ENCODE measurements at places on chromosomes 7 and 10.

DNA sequence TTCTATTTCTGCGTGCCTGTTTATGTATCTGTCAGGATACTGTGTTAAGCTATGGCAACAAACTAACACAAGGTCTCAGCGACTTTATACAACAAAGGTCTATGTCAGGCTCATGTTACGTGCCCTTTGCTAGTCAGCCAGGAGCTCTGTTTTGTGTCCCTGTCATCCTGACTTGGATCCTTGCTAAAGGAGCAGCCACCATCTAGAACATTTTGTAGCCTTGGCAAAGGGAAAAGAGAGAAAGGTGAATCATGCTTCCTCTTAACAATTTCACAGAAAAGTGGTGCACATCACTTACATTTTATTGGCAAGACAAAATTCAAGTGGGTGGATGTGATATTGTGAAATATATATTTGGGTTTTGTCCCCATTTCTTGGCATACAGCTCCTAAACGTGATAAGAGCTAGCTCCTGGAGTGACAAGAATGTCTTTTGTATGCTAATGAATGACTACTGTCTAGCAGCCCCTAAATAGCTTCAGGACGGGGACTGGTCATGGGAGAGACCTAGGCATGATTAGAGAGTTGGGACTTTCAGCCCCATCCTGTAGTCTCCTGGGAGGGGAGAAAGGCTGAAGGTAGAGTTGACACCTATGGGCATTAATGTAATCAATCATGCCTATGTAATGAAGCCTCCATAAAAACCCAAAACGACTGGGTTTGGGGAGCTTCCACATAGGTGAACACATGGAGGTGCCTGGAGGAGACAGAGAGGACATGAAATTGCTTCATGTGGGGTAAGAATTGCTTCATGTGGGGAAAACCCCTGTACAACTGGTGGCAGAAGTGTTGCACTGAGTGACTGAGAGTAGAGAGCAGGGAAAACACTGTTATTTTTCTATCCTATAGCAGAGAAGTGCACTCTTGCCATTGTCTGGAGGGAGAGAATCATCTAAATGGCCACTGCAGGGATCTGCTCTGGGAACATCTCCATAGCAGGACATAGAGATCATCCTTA lies 33.0 kb downstream of the MRPL32 start:
- no peak for DNase-seq

DNA sequence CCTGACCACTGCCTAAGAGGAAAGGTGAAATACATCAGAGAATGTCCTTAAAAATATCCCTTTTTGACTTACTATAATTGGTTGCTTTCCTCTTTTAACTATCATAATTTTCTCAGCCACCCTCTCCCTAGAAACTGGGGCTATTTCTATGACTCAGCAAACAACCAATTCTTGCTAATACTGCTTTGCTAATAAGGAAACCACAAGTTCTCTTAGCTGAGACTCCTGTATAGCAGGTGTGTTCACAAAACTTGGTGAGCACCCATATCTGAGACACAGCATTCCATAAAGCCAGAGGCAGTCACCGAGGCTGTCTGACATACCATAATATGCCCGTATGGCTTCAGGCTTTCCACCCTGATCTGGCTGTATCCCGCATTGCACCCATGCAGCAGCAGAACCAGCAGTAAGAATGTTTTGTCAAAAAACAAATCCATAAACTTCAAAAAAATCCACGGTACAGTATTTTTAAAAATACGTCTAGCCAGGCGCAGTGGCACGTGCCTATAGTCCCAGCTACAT lies 191.7 kb upstream of the C7orf33 start:
- DNase-seq = no peak

GRCh38 chr7:79292834-79293233 lies 160.6 kb downstream of the MAGI2 start:
- DNase-seq = no peak

- DNase-seq = peak; percentile 31
Observed at GRCh38 chr7:116906391-116906790, 44.0 kb downstream of the CAPZA2 start.

DNA sequence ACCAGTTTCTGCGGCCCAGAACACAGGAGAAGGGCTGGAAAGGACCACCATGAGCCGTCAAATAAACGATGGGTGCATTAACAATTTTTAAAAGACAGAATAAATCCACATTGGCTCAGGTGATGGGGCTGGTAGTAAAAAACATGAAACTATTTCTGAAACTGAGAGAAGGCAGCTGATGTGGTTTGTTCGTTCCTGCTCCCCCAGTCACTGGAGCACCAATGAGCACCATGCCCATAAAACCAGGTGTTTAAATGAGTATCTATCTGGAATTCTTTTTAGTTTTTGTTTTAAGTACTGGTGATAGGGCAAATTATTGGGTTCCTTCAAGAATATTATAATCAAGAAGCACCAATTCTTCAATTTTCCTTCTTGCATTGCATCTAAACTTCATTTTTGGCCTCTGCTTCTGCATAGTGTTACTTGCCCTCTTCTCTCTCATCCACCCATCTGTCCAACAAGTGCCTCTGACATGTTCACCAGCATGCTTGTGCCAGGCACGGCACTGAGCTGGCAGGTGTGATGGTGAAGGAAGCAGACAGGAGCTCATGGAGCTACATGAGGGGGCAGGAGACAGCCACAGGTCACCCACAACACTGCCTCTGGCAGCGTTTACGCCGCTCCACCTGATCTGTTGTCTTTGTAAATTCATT lies 65.5 kb downstream of the LARP4B start:
- no peak for DNase-seq

DNA sequence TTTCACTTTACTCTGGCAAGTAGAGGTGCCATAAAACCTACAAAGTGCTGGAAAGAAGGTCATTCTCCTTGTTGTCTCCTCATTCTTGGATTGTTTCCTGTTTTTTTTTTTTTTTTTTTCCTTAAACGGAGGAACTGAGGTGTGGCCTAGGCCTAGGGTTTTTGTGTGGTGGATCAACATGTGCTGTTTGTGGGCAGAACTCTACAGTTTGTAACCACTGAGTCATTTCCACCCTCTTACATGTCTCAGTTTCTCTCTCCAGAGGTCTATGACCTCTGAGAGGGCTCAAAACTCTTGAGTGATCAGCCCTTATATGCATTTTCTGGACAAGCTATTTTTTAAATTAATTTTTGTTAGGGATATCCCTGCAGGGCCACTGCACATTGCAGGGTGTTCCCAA lies 296.0 kb downstream of the PPP1R3A start:
- no peak for DNase-seq

DNA sequence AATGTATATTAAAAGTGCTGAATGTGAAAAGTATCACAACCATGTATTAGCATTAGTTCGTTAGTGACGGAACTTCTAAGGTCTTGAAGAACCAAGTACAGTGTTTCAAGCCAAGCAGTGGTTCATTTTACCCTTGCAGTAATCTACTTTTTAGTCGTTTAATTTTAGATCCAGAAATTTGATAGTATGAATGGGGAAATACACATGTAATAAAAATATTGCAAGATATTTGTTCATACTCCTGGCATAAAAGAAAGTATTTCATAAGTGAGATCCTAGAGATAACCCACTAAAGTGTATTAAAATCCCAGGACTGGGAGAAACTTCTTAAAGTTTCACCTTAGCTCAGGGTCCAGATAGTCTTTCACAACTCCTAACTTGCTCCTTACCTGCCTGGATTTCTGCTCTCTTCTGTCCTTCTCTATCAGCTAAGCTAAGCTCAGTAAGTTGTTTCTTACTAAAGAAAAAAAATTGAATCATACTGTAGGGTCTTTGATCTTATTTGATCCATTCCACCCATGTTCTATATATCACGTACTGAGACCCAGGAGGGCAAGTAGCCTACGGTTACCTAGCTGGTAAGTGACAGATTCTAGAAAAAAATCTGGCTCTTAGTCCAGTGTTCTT lies 1.5 kb downstream of the BCAP29 start:
- no peak for DNase-seq

DNA sequence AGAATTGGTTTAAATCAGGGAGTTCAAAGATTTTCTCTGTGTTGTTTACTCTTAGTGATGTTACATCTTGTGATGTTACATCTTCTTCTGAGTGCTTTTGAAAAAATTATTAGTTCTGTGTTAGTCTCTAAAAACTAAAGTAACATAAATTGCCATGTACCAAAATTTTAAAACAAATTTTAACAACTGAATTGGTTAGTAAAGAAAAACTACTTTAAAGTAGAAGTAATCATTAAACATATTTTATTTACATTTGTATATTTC lies 5.2 kb upstream of the IGF2BP3 start:
- DNase-seq = no peak

DNA sequence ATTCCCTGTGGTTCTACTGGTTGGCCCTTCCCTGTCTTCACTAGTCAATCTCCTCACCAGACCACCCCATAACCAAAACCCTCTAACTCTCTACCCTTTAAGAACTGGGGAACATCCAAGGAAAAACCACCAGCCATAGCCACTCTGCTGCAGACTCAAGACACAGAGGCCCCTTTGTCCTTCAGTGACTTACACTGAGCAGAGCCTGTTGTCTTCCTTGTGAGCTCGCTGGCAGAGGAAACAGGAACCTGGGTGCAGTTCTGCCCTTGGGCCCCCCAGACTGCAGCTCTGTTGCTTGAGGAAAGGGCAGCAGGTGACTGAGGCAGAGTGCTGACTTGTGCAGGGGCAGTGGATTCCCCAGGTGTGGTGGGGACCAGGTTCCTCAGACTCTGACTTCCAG lies 30.6 kb downstream of the ZC3HAV1 start:
- DNase-seq = no peak

DNA sequence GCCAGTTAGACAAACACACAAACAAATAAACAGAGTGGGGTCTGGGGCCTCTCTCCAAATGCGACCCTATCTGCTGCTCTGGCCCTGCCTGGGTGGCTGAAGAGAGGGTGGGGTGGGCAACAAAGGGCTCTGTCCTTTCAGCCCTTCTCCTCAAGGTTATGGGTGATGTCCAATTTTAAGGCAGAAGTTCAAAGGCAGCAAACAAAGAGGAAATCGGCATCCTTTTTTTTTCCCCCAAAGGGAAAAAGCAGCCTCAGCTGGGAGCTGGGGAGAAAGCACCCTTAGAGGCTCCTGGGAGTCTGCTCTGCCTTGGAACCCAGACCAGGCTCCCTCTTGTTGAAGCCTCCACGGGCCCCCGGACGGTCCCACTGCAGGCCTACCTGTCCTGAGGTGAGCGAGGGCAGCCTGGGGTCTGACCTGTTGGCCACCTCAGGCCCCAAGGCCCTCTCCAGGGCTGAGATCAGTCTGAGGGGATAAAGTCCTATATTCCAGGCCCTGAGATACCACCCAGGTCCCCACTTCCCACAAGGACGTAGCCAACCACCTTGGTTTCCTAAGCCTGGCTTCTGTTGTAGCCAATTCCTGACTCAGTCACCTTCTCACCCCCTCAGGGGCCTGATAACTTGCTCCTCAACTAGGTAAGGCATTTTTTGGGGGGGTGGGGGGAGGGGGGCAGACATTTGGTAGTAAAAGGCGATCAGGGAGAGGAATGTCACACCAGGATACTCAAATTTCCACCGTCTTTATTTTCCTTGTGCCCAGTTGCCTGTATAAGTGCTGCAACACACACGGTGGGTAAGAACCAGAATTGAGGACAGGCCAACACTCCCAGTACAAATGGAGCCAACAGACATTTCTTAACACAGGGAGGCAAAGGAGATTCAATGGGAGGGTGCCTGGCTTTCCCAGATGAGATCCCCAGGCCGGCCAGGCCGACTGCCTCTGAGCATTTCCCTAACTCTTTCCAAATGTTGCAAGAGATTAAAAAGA lies 4.3 kb downstream of the HOXA11 start:
- DNase-seq = peak; percentile 7

DNA sequence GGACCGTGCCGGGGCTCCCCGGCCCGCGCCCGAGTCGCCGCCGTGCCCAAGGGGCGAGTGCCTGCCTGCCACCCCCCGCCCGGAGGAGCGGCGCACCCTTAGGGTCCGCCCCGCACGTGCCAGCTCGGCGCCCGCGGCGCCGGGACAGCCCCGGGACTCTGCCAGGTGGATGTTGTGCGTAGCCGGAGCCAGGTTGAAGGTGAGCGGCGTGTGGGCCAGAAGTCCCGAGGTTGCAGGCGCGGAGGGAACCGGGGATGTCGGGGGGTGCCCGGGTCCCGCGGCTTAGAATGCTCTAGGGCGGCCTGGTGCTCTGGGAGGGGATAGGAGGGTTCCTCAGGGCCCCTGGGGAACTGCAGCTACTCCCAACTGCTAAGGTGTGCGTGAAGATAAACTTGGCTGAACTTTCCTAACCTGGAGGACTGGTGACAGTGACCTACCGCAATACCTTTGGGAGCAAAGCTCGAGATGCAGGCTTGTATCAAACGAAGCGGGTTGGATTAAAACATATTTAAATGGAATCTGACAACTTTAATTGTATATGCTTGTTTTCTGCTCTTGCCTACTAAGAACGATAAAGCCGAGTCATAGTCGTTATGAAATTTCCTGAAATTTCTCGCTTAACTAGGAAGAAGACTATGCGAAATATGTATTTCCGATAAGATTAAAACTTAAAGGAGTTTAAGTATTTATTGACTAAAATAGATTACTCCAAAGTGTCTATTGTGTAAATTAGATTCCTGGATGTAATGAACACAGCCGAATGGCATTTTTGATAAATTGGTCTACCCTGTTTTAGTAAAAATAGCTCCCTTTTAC lies at the start of gene CUX1:
TSS of gene CUX1 (plus strand) at position 156 of the 816 bp plus-strand sequence. CDS start at position 170, 14 bp downstream.
- no peak for DNase-seq

DNA sequence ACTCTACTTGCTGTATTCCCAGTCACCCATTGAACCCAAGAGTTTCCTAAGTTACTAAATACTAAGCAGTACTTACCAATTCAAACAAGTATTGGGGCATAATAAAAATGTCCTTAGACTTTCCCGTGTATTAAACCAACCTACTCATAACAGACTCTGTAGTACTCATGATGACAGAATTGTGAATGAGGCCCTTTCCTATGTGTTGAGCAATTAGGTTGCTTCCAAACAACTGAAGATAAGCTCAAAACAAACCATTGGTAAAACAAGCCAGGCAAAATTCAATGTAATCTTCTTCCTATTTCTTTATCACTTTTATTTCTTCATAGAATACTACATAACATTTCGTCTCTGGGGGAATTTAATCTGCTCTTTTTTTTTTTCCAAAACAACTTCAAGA lies 106.5 kb upstream of the ANK3 start:
- no peak for DNase-seq

- DNase-seq = no peak
Observed at GRCh38 chr10:33136271-33136670, 178.2 kb upstream of the ITGB1 start.

GRCh38 chr10:117086546-117086945 lies 51.5 kb downstream of the VAX1 start:
- no peak for DNase-seq

DNA sequence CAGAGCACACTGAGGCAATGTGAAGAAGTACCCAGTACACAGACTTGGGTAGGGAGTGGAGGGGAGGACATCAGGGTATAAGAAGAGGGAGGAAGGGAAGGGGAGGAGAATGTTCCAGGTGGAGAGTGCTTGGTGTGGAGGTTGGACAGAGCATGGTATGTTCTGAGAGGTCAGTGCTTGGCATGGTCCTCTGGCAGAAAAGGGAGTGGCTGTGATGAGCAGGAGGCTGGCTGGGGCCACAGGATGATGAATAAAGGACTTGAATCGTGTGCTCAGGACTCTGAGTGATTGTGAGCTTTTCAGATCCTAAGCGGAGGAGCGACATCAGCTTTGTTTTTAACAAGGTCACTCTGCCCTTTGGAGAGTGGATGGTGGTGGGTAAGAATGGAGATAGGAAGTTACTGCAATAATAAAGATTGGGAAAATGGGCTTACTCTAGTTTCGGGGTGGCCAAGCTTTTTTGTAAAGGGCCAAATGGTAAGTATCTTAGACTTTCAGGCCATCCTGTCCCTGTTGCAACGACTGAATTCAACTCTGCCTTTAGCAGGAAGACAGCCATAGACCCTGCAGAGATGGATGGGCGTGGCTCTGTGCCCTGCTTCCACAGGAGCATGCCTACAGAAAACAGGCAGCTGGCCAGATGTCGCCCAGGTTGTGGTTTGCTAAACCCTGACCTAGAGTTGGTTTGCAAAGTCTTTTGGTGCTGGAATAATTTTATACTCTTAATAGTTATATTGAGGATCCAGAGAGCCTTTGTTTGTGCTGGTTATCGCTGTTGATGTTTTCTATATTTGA lies 8.4 kb downstream of the PPP2R2D start:
- DNase-seq = no peak
